ENCODE measurements at places on chromosomes 13 and 19.

DNA sequence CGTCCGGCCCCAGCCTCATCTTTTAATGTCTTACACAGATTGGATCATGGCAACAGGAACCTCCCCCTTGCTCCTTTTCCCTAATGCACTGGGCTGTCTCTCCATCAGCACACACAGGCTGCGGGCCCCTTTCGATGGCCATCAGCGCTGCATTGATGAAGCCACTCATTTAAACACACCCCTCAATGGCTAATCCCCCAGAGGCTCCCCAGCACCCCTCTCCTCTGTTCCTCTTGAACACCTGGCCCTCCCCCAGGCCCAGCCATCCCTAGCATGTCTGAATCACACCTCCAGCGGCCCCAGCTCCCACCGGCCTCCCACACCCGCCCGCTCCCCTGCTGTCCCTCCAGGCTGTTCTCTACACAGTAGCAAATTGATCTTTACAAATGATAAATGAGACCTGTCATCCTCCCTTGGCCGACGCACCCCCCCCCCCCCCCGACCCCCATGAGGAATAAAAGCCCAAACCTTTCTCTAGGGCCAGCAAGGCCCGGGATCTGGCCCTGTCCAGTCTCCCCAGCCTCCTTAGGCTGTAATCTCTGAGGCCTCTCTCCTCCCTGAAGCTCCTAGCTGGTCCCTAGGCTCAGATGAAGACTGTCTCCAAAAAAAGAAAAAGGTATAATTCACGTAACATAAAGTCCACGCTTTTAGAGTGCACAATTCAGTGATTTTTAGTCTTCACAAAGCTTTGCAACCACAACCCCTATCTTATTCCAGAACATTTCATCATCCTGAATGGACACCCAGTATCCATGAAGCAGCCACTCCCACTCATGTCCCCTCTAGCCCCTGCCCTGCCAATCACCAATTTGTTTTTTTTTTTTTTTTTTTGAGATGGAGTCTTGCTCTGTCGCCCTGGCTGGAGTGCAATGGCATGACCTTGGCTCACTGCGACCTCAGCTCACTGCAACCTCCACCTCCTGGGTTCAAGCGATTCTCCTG is 7.4 kb downstream of the RPL28 start:
- DNase-seq, result no peak

GRCh38 chr19:49809160-49809940 is 3.7 kb downstream of the FUZ start:
- no peak for DNase-seq

- DNase-seq, result no peak
Observed at GRCh38 chr19:4083677-4084546, 17.2 kb upstream of the ZBTB7A start.

DNA sequence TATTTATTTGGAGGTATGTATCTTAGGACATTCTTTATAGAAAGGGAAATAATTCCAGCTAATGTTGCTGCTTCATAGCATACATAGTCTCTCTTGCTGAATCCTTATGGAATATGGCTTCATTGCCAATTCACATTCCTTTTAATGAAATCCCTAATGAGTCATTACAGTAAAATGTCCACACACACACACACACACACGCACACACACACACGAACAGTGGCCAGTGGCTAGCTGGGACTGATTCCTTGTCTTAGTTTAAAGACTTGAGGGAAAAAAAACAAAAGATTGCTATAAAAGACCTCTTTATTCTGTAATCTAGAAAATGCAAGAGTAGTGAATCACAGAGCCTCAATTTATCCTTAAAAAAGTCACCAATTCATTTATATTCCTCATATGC is 301.6 kb downstream of the SLITRK6 start:
- DNase-seq, result no peak

GRCh38 chr19:7917267-7918061 is 2.7 kb upstream of the SNAPC2 start:
- no peak for DNase-seq

- no peak for DNase-seq
Observed at GRCh38 chr13:22793598-22794134, 387.1 kb upstream of the SGCG start.

DNA sequence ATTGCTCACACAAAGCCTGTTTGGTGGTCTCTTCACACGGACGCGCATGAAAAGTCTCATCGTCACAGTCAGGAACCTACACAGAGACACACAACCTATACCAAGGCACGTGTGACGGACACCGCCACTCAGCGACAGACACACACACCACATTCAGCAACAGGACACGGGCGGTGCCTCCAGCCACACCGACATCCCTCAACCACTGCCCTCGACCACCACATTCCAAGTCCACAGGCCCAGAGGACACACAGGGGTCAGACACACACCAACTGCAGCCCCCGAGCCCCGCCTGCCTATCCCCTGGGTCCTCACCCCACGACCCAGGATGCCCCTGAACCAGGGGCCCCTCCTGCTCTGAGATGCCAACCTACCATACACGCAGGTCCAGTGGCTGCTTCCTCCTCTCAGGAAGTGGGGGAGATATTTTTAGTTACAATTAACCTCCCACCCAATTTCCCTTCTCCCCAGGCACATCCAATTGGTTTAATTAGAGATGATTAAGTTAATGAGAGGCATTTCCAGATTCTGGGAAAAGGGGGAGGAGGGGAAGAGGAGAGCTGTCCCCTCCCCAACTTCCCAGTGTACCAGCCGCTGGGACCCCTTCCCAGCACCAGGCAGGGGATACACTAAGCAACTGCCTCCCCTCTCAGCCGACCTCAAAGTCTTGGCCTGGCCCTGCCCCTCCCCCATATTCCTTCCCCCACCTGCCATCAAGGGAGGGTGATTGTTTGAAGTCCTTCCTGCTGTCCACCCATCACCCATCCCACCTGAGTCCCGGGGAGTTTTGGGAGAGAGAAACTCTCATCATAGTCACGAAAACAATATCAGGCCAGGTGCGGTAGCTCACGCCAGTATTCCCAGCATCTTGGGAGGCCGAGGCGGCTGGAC is 20.4 kb downstream of the MEIS3 start:
- no peak for DNase-seq

DNA sequence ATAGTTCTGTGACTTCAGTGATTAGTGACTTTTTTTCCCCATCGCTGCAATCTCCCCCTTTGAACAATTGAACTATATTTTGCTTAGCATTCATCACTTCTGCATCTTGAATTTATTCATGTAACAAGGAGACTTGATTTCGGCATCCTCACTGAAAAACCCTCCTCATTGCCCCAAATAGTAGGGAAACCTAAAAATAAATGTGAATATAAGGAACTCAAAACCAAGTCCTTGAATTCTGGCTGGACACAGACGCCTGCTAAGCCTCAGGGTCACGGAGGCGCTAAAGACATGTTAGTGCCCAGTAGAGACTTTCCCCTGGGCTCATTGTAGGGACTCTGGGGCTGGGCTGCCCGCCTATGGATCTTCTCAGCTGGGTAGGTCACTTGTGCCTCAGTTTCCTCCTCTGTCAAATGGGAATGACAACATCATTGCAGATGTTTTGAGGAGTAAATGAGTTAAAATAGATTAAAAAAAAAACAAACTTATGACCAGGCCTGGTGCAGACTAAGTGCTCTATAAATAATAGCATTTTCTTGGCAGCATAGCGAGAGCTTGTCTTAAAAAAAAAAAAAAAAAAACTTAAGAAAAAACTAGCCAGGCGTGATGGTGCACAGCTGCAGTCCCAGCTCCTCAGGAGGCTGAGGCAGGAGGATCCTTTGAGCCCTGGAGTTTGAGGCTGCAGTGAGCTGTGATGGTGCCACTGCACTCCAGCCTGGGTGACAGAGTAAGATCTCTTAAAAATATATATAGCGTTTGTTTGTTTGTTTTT is 1.8 kb upstream of the ADGRE5 start:
- no peak for DNase-seq

- DNase-seq, result no peak
Observed at GRCh38 chr19:17778251-17778967, 16.5 kb upstream of the B3GNT3 start.

- no peak for DNase-seq
Observed at GRCh38 chr13:101514695-101515275, 62.3 kb downstream of the ITGBL1 start.

- no peak for DNase-seq
Observed at GRCh38 chr13:113315992-113316391, 19.0 kb downstream of the LAMP1 start.

DNA sequence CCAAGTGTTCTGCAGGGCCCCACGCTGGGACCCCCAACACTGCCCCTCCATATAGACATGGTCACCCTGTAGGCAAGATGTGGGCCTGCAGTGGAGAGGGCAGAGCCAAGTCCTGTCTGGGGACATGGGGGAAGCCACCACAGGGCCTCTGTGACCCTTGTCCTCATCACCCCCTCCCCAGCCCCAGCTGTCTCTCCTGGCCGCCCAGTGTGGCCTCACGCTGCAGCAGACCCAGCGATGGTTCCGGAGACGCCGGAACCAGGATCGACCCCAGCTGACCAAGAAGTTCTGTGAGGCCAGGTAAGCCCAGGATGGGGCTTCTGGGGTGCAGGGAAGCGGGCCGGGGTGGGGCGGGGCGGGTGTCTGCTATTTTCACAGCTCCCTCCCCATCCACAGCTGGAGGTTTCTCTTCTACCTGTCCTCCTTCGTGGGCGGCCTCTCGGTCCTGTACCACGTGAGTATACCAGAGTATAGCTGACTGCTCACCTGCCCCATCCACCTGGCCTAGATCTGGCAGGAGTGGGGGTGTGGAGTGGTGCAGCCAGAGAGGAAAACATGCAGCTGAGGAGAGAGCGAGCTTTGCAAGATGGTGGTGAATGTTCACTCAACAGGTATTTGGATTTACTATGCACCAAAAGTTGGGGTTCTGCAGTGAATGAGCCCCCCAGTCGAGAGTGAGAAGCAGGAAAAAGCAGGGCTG is 46.4 kb downstream of the CERS4 start:
- DNase-seq, result no peak

- no peak for DNase-seq
Observed at GRCh38 chr13:64866331-64866730, 2363.8 kb downstream of the PCDH9 start.
